ENCODE measurements at places on chromosomes 16 and 17. TPM values are rescaled to one million over a fixed set of nuclear protein-coding genes. Genes with fewer than 3 reads are reported as not detected.

DNA sequence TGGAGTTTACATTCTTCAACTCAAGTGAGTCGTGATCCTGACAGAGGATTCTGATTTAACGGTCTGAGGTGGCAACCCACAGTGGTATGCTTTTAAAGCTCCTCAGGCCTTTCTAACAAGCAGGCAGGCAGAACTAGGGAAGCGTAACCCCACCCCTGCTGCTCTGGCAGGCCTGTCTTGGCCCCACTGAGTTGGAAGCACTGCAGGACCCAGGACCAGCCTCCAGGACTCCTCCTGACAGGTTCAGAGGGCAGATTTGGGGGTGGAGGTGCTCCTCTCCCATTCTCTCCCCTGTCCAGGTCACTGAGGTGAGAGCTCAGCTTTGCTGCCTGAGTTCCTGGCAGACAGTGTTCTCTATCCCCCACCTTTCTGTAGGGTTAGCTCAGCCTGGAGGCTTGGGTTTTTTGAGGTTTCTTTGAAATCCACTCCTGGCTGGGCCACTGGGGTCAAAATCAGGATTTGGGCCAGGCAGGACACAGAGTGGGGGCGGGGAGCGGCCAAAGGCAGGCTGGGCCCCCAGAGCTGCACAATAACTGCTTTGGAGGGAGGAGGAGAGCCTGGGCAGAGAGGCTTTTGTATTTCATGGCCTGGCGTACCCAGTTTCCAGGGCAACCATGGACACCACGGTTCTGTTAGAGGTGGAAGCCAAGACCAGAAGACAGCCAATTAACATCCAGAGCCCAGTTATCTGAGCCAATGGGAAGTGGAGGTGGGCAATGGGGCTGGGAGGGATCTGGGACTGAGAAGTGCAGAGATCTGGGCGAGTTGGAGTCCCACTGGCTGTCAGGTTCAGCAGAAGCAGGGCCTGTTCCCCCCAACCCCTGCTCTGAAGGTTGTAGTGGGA, 9.5 kb downstream of the MRPL27 start:
- no peak for DNase-seq

- DNase-seq = no peak
Observed at GRCh38 chr16:84091460-84091859, 25.3 kb downstream of the MBTPS1 start.

DNA sequence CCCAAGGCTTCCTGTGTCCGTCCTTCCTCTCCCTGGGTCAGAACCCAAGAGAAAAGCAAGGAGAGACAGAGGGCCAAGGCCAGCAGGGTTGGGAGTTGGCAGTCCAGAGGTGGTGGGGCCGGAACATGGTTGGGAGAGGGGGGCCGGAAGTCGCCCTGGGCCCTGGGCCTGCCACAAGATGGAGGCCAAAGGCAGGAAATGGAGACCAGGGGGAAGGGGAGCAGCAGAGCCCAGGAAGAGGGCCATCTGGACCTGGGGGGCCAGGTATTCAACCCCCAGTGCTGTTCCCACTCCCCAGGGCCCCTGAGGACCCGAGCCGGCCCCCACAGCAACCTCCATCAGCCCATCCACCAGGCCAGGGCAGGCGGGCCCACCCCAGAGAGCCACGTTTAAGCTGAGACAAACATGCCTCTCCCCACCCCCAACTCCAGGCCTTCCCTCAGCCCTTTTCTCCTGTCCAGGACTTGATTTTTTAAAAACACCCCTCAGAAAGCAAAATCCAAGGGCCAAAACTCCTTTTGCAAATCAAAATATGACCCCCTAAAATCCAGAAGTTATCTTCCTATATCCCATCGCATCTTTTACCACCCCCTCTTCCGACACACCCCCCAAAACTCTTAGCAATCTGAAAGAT, 4.4 kb upstream of the BCL6B start:
- no peak for DNase-seq

- DNase-seq = no peak
Observed at GRCh38 chr16:80788027-80788426, 16.4 kb downstream of the CDYL2 start.

- DNase-seq = no peak
Observed at GRCh38 chr16:31471241-31471874, 594 bp upstream of the TGFB1I1 start.

DNA sequence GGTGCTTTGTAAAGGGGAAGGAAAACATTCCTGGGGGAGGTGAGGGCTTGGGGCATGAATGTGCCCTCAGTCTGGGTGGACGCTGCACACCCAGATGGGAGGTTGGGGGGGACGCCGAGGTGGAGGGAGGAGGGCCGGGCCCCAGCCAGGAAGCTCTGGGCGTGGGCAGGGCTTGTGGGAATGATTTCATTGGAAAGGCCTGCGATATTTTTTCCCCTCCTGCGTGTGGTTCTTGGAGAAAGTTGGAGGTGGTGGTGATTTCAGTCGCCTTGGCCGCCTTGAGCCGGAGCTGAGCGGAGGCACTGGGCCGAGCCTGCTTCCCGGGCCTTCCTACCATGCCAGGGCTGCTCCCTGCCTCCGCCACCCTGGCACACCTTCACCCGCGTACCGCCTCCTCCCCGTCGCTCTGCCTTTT, 26.4 kb upstream of the CLEC18A start:
- DNase-seq = peak; percentile 85

GRCh38 chr17:66494023-66494803, 191.8 kb downstream of the PRKCA start:
- peak; percentile 92 for DNase-seq

- no peak for DNase-seq
Observed at GRCh38 chr16:19116711-19117449, 3.1 kb downstream of the ITPRIPL2 start.

DNA sequence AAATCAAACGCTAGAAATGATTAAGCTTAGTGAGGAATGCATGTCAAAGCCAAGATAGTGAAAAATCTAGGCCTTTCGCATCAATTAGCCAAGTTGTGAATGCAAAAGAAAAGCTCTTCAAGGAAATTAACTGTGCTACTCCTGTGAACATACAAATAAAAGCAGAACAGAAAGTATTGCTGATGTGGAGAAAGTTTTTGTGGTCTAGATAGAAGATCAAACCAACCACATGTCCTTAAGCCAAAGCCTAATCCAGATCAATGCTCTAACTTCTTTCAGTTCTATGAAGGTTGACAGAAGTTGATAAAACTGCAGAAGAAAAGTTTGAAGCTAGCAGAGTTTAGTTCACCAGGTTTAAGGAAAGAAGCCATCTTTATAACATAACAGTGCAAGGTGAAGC, 1044.6 kb downstream of the CDH11 start:
- no peak for DNase-seq

- no peak for DNase-seq
Observed at GRCh38 chr16:22109258-22109898, 17.0 kb downstream of the VWA3A start.

- DNase-seq = peak; percentile 97
Observed at GRCh38 chr17:42422958-42423712, at the start of gene CAVIN1. TSS of gene CAVIN1 (minus strand) at chr17:42423256. CDS start at chr17:42423097, 159 bp downstream.

DNA sequence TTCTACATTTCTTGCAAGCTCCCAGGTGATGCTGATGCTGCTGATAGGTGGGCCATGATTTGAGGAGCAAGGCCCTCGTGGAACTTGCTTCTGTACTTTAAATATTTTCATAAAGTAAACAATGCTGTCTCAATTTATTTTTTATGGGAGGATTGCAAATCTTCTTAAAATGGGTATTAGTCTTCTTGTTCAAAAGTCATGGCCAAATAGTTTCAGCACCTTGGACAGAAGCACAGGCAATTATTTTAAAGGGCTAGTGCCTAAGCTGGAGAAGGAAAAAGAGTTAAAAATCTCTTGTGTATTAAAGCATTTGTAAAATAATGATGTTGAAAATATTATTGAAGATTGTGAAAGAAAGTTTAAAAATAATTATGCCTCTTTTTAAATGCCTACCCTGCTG, 50.5 kb downstream of the GPR139 start:
- no peak for DNase-seq

Gene KRTAP4-5
- total RNA-seq = not detected

Gene SLC5A11
- not detected for total RNA-seq

Gene TBC1D3B
- not detected for total RNA-seq

Gene TBX2
- 1.4 TPM for total RNA-seq

Gene SOX9
- total RNA-seq = 7.4 TPM

Gene SLC52A1
- total RNA-seq = not detected

Gene PARD6A
- total RNA-seq = 0.71 TPM

Gene MYH2
- not detected for total RNA-seq

Gene ABCC12
- total RNA-seq = not detected

Gene COX6A2
- total RNA-seq = not detected

Data from Daoy (cell line).